Liver (tissue), 10 donors: ENCODE measurements at places on chromosomes 5 and 9. TPM values are rescaled to one million over a fixed set of nuclear protein-coding genes. Genes with fewer than 3 reads are reported as not detected.

Gene GRIN1
- total RNA-seq, result not detected

Gene PPIC
- 14.6 TPM for total RNA-seq

Gene ANGPTL2
- total RNA-seq, result 2.7 TPM

- DNase-seq, result no peak
These were observed 64.4 kb downstream of the DMRT1 start for GRCh38 chr9:905906-906305.

DNA sequence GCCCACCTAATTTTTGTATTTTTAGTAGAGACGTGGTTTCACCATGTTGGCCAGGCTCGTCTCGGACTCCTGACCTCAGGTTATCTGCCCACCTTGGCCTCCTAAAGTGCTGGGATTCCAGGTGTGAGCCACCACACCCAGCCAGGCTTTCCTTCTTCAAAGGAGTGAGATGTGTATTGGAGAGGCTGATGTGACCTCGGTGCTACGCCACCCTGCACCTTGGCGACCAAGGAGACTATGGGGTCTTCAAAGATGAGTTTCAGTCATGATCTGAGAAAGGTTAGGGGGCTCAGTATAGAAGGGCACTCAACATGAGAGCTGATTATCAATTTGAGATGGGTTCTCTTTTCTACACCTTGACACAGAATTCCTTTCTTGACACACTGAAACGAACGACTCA, 284.2 kb upstream of the WWC1 start:
- no peak for DNase-seq
